ENCODE measurements at places on chromosomes 1 and 21. TPM values are rescaled to one million over a fixed set of nuclear protein-coding genes. Genes with fewer than 3 reads are reported as not detected.

- DNase-seq: no peak
Measured at GRCh38 chr1:48033495-48034045, 36.4 kb upstream of the TRABD2B start.

- DNase-seq: no peak
Measured at GRCh38 chr1:96782856-96783255, 61.3 kb downstream of the PTBP2 start.

DNA sequence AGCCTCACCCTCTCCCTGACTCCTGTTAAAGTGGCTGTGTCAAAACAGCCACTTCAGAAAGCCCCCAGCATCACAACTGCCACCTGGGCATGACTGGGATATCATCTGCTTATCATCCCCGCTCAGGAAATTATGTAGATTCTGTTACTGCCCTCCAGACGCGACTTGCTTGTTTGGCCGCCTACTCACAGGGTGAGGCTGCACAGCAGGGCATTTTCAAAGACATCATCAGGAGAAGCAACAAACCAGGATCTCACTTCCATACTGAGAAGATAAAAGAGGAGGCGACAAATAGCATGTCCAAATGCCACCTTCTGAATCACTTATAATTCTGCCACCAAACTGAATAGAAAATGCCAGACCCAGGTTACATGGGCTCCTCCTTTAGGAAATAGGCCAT, 94.8 kb downstream of the MIS18A start:
- DNase-seq: no peak

The GPR52 gene
- total RNA-seq: 1.3 TPM

The TTC13 gene
- 12.2 TPM for total RNA-seq

The PLPPR4 gene
- under 0.01 TPM for total RNA-seq

The MIXL1 gene
- total RNA-seq: not detected

DNA sequence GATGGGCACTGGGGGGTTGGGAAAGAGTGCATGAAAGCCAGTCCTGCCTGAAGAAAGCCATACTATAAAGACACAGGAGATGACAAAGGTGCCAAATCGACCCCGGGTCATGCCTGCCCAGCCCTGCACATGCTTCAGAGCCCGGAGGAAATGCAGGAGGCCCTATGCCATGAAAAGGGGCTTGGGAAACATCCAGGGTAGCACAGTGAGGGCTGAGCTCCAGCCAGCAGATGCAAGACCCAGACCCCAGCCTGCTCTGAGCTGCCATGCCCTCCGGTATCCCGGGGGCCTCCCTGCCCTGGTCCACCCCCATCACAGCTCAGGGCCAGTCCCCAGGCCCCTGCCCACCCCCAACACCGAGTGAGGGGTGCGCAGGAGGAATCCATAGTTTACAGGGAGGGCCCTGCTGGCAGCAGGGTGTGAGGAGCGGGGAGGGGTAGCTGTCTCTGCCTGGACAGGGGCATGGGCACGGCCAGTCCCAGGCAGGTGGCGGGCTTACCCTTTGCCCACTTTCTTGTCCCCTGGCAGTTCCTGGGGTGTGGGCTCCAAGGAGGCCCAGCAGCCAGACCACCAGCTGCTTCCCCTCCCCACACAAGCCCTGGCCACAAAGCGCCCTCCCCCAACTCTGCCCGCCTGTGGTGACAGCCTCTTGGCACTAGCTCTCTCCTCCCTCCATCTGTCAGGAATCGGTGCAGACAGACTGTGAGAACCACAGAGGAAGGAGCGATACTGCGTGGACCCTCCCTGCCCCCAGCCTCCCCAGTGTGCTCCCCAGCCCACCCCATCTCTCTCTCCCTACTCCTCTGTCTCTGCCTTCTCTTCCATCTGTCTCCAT, 16.8 kb downstream of the LRP8 start:
- no peak for DNase-seq

DNA sequence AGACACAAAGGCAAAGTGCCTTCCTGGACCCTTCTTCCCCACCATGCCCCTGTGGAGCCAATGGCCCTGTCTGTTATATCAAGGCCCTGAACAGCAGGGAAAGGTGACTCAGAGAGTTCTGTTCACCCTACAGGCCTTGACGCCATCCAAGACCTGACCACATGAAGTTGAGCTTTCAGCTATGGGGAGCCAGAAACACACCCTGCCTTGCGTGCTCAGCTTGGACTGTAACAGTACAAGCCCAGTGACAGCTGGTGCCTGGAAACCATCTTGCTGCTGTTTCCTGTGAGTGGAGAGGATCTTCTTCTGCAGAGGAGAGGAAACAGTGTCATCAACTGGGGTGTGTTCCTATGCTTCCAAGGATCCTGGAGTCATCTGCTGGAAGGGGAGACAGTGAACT, 165.0 kb upstream of the IRF2BP2 start:
- DNase-seq: no peak

The CR1L gene
- total RNA-seq: not detected

- peak; percentile 41 for DNase-seq
Measured at GRCh38 chr1:2231532-2232254, 3.6 kb downstream of the SKI start.

The FMO4 gene
- total RNA-seq: 6.0 TPM

DNA sequence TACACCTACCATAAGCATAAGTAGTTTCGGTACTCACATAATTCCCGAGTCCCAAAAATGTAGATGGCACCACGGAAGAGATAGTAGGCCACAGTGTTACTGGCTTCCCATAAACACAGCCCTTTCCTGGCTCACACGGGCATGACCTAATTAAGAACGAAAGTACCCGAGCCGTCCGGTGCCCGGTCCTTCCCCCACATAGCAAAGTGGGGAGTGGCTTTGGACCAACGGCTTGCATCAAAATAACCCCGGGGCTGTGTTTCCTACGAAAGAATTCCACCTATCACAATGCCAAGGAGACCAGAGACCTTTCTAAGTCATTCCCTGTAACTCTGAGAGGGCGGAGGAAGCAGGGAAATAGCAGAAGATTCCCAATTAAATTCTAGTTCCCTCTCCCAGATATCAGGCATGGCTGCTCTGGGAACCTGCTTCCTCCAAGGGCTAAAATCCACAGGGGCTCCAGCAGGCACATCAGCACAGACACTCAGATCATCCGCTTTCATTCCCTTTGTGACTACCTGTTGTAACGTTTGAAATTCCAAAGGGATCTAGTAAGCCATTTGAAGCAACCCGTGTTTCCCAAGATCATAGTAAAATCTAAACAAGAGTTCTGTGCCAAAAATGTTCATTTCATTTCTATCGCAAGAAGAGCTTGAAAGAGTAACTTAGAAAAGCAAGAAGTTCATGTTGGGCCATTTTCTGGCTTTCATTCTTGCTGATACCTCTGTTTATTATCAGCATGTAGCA, at the start of gene TMPRSS3:
Gene TMPRSS3 (minus strand): TSS at position 148 of the 747 bp plus-strand sequence. CDS start 635 bp downstream, outside the sequence.
- DNase-seq: peak; percentile 79

- peak; percentile 1 for DNase-seq
Measured at GRCh38 chr21:19261731-19262376, 858.3 kb upstream of the TMPRSS15 start.

The FLG gene
- total RNA-seq: 1.7 TPM

GRCh38 chr1:109750920-109751319, 10.1 kb upstream of the GSTM3 start:
- DNase-seq: no peak

GRCh38 chr1:168007691-168008090, 70.8 kb upstream of the MPC2 start:
- DNase-seq: no peak

DNA sequence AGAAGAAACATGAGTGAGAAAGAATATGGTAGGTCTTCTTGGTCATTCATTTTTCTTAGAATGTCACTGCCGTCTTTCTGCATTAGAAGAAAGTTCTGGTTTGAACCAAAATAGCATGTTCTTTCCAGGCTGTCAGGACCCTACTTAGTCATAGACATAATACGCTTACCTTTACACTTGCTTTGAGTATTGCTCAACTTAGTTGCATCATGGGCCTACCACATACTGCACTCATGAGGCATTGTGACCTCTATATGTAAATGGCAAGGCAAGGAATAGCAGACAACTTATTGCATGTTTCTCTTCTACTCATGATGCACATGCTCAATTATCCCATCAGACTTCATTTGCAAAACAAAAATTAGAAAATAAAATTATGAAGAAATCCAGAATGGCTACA, 415.0 kb downstream of the HLX start:
- peak; percentile 57 for DNase-seq

GRCh38 chr1:158020259-158020885, 26.9 kb downstream of the KIRREL1 start:
- no peak for DNase-seq

The ODF2L gene
- 49.0 TPM for total RNA-seq

The RGSL1 gene
- total RNA-seq: 0.15 TPM

DNA sequence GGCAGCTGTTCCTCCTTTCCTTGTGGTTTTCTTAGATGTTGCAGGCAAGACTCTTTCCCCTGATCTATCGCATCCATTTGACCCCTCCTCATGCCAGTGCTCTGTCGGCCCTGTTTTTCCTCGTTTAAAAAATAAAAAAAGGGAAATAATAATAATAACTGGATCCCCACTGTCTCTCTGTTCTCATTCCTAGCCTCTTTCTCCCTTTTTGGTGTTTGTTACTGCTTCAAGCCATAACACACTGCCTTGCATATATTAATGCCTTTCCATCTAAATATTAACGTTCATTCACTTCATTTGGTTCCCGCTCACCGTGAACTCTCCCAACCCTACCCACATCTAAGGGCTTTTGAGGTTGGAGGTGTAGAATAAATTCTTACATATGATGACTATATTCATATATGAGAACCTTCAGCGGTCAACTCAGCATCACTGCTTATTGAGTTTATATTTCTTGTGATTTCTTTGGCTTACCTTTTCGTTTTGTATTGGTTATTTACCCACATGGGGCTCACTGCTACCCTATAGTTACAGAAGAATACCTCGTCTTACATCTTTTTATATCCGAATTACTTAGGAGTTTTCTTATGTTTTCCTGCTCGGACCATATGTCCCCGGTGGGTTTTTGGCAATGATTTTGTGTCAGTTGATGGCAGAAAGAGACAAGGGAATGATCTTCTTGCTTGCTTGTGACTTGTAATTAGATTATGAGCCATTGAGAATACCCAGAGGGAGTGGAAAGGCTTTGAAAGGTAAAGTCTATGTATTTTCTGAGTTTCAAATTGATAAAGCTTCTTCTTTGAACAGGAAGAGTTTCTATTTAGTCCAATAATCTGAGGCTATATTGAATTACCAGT, 805 bp downstream of the ATG4C start:
- peak; percentile 19 for DNase-seq

DNA sequence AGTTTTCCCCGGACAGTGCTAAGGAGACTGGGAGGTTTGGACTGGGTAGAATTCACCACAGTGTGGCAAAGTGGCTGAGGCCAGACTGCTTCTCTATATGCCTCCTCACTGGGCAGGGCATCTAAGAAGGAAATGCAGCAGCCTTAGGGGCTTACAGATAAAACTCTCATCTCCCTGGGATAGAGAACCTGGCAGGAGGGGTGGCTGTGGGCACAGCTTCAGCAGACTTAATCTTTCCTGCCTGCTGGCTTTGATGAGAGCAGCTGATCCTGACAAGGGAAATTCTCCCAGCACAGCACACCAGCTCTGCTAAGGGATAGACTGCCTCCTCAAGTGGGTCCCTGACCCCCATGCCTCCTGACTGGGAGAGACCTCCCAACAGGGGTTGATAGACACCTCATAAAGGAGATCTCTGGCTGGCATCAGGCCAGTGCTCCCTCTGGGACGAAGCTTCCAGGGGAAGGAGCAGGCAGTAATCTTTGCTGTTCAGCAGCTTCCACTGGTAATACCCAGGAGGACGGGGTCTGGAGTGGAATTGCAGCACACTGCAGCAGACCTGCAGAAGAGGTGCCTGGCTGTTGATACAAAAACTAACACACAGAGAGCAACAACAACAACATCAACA, 25.2 kb downstream of the KIFAP3 start:
- DNase-seq: no peak

DNA sequence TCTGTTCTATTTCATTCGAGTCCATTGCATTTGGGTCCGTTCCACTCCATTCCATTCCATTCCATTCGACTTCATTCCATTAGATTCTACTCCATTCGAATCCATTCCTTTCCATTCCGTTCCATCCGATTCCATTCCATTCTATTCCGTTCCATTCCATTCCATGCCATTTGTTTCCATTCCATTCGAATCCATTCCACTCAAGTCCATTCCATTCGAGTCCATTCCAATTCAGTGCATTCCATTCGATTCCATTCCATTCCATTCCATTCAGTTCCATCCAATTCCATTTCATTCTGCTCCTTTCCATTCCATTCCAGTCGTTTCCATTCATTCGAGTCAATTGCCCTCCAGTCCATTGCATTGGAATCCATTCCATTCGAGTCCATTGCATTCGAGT, 2603.7 kb upstream of the TPTE start:
- peak; percentile 29 for DNase-seq

DNA sequence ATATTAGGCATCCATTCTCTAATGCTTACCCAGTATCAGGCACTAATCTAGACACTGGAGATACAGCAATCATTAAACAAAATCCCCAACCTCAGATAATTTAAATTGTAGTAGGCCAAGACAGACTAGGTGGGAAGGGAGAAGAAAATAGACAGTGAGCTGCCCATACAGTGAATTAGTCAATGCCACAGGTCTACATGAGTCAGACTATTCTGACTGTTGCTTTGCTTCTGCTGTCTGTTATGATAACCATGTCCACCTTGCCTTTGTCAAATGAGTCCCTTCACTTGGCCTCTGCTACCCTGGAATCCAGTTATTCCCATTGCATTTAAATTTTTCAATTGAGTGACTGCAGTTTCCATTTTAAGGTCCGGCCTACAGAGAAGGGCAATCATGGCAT, 59.5 kb downstream of the PIK3R3 start:
- peak; percentile 52 for DNase-seq

The NR1I3 gene
- total RNA-seq: not detected

DNA sequence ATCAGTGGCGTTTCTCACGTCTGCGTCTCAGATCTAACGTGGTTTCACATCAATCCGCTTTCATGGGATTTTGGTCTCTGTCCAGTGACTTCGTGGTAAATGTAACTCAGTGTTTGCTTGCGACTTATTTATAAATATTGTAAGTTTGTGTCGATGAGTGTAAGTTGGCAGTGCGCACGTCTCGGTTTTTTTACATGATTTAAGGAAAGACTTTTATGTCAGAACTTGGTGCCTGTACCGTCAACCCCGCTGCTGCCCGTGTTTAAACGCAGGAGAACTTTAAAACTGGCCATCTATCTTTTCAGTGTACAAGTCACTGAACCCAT, 1.5 kb downstream of the B3GALT6 start:
- DNase-seq: no peak

The SLC30A10 gene
- total RNA-seq: 0.05 TPM

DNA sequence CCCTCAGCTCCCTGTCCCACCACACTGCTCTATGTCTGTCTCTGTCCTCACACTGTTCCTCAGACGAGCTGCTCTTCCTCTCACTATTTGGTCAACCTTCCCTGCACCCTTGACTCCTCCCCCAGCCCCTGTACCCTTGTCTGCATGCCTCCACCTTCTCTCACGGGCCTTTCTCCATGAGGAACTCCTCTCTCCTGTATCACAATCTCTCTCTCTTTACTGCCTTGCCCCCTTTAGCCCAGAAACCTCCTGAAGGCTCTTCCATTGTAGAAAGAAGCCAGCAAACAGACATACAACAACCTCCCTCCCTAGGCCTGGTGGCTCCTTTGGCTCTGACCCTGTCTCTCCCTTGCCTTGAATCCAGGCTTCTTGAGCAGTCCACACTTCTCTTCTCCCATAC, 251.6 kb upstream of the CSF3R start:
- no peak for DNase-seq

The FOXD3 gene
- total RNA-seq: not detected

- no peak for DNase-seq
Measured at GRCh38 chr1:12346483-12347151, 116.8 kb downstream of the VPS13D start.

The RBM11 gene
- 1.6 TPM for total RNA-seq

GRCh38 chr1:24888971-24889676, 41.0 kb downstream of the RUNX3 start:
- peak; percentile 4 for DNase-seq

The CACNA1S gene
- total RNA-seq: not detected

The LCE1F gene
- not detected for total RNA-seq

Measured in renal cortical epithelial cell (primary cell).